Non-pigmented ciliary epithelial cell (primary cell): ENCODE measurements at places on chromosomes 5 and 9.
A peak's percentile ranks its signal among the peaks of the same experiment; 100 is the strongest.

DNA sequence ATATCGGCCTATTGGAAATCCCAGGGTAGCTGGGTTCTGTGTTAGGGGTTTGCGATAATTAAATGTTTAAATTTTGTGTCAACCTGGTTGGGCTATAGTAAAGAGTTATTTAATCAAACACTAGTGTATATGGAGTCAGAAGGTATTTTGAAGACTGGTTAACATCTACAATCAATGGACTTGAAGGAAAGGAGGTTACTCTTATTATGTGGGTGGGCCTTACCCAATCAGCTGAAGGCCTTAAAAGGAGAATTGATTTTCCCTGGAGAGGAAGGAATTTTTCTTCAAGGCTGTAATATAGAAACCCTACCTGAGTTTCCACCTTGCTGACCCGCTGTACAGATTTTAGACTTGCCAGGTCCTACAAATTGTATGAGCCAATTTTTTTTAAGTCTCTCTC, 411.4 kb downstream of the IRX1 start:
- no peak for DNase-seq

GRCh38 chr5:149636191-149636860, 55.0 kb downstream of the ARHGEF37 start:
- no peak for DNase-seq

GRCh38 chr9:125370786-125371185, 109.2 kb downstream of the GAPVD1 start:
- DNase-seq: no peak

DNA sequence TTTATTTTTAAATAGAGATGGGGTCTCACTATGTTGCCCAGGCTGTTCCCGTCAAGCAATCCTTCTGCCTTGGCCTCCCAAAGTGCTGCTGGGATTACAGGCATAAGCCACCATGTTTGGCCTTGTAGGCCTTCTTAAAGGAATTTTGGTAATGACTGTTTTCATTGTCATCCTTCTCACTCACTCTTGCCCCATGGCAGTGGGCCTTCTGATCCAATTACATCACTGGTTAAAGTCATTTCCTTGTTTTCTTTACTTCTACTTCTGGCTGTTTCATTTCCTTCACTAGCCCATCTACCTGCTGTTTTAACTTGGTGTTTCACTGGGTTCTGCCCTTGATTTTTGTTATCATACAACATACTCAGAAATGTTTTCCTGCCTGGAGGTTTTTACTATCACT, 20.1 kb upstream of the NIM1K start:
- DNase-seq: no peak

DNA sequence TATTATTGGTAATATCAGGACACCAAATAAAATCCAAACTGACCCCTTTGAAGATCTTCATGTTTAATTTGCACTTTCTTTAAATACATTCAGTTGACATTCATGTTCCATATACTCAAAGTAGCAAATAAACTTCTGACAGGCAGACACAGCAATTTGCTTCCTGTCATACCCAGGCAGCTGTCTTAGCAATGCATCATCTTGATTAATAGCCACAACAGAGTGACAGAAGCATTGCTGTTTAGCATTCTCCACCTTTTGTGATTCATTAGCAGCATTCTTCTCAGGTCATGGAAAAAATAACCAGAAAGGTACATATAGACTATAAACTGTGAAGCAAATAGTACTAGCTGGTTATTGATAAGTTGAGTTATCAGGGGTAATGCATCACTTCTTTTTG, 366.8 kb downstream of the CYLC2 start:
- no peak for DNase-seq

DNA sequence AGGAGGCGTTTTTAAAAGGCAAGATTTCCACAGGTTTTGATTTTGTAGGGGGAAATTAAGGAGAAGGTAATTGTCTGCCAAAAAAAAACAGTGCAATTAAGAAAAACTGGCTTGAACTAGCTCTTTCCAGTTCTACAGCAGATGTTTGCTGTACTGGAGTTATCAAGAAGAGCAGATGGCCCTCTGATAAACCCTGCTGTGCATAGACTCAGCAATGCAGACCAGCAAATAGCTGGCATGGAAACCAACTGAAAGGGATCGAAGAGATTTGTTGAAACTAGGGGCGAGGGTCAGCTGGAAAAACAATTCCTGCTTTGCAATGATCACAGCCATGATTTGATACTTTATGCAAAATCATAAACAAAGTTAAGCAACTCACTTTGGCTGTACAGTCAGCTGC, 17.8 kb upstream of the BHMT start:
- no peak for DNase-seq

GRCh38 chr9:137141976-137142936, 3.3 kb downstream of the GRIN1 start:
- no peak for DNase-seq

GRCh38 chr9:104589626-104590025, 9.6 kb downstream of the OR13C5 start:
- DNase-seq: no peak

DNA sequence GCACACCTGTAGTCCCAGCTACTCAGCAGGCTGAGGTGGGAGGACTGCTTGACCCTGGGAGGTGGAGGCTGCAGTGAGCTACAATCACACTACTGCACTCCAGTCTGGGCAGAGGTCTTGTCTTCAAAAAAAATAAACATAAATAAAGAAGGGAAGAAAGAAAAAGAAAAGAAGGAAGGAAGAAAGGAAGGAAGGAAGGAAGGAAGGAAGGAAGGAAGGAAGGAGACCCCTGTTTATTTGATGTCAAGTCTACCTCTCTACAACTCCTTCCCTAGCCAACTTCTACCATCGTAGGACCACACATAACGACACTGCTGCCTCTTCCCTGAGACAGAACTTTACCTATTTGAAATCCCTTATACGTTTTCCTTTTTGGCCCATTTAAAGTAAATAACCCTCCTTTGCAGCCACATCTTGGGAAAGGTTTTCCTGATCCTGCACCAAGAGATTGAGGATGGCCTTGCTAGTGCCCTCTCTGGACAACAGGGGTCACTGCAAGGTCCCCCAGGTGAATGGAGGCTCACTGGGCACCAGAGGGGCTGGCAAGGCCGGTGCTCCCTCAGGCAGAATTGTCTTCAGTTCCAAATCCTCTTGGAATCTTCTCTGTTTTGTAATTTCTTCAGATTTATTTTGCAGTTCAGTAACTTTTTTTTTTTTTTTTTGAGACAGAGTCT, 10.5 kb downstream of the RPS14 start:
- no peak for DNase-seq

DNA sequence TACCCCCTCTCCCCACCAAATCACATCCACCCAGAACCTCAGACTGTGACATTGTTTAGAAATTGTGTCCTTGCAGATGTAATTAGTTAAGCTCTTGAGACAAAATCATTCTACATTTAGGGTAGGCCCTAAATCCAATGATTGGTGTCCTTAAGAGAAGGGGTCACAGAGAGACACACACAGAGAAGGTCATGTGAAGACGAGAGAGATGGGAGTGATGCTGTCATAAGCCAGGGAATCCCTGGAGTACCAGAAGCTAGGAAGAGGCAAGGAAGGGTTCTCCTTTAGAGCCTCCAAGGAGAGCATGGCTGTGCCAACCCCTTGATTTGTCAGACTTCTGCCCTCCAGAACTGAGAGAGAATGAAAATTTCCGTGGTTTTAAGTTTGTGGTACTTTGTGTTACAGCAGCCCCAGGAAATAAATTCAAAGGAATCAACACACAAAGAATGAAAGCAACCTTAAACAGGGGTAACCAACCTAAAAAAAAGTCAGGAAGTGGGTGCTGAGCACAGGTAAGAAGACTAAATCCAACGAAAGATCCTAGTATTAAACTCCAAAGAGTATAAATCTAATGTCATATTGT, 33.6 kb downstream of the TIMD4 start:
- no peak for DNase-seq

- DNase-seq: no peak
Observed at GRCh38 chr5:130335117-130335516, 430.9 kb downstream of the CHSY3 start.

DNA sequence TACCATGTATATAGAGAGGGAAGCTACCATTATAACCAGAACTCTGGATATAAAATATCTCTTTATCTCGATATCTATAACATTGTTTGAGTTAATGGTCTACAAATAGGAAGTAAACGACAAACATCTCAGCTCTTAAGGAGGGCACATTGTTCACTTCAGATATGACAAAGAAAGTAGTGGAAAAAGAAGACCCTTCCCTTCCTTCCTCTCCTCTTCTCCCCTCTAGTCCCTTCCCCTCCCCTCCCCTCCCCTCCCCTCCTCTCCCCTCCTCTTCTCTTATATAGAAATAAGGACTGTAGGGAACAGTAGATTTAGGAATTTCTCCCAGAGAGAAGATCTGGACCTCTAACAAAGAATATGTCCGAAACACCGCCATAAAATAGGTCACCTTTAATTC, 1731.9 kb upstream of the CDH9 start:
- no peak for DNase-seq

DNA sequence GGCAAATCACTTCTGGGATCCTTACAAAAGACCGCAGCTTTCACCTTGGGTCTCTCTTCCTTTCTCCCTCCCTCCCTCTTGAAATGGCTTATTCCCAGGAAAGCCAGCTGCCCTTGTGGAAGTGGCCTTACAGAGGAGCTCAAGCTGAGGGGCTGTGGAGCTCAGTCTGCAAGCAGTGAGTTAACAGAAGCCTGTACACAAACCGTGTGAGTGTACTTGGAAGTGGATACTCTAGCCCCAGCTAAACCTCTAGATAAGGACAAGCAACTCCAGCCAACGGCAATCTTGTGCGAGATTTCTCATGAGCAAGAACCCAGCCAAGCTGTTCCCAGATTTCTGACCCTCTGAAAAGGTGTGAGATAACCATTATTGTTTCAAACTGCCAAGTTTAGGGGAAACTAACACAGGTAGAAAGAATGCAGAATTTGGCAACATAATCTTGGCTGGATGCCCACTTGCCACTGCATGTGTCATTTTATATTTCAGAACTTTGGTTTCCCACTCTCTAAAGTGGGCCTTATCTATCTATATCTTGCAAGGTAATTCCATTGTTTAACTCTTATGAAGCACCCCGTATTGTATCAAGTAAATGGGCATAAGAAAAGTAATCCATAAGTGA, 85.6 kb downstream of the CDH18 start:
- DNase-seq: no peak

DNA sequence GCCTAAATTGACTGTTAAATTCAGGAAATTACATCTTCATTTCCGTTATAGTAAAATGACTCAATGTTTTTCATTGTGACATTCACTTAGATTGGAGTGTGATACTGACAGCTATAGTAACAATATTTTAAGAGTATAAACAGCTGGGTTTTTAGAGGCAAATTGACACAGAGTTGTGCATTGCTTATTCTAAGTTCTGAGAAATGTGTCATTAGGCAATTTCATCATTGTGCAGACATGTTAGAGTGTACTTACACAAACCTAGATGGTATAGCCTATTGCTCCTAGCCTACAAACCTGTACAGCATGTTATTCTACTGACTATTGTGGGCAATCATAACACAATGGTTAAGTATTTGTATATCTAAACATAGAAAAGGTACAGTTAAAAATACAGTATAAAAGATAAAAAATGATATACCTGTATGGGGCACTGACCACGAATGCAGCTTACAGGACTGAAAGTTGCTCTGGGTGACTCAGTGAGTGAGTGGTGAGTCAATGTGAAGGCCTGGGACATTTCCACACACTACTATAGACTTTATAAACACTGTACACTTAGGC, 132.7 kb downstream of the PDE4D start:
- no peak for DNase-seq

DNA sequence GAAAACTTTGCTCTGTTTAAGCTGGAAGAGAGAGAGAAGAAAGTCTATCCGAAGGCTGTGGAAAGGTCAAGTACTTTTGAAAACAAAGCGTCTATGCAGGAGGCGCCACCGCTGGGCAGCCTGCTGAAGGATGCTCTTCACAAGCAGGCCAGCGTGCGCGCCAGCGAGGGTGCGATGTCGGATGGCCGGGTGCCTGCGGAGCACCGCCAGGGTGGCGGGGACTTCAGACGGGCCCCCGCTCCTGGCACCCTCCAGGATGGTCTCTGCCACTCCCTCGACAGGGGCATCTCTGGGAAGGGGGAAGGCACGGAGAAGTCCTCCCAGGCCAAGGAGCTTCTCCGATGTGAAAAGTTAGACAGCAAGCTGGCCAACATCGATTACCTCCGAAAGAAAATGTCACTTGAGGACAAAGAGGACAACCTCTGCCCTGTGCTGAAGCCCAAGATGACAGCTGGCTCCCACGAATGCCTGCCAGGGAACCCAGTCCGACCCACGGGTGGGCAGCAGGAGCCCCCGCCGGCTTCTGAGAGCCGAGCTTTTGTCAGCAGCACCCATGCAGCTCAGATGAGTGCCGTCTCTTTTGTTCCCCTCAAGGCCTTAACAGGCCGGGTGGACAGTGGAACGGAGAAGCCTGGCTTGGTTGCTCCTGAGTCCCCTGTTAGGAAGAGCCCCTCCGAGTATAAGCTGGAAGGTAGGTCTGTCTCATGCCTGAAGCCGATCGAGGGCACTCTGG, 32.6 kb downstream of the CD180 start:
- DNase-seq: no peak

GRCh38 chr5:40736103-40736875, 19.5 kb downstream of the TTC33 start:
- DNase-seq: no peak

DNA sequence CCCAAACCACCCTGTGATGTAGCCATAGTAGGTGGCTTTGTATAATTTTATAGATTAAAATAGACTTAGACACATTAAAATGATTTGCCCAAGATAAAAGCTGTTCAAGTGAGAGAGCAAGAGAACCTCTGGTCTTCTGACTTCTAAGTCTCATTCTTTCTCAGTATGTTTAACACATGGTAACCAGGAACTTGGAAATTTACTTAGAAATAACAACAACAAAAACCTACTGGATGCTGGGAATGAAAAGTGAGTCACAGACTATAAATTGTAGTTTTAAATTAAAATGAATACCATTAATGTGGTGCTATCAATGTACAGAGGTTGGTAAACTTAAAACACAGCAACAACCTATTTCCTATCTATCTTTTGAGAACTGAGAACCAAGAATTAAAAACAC, 30.4 kb downstream of the HMGCR start:
- DNase-seq: no peak

DNA sequence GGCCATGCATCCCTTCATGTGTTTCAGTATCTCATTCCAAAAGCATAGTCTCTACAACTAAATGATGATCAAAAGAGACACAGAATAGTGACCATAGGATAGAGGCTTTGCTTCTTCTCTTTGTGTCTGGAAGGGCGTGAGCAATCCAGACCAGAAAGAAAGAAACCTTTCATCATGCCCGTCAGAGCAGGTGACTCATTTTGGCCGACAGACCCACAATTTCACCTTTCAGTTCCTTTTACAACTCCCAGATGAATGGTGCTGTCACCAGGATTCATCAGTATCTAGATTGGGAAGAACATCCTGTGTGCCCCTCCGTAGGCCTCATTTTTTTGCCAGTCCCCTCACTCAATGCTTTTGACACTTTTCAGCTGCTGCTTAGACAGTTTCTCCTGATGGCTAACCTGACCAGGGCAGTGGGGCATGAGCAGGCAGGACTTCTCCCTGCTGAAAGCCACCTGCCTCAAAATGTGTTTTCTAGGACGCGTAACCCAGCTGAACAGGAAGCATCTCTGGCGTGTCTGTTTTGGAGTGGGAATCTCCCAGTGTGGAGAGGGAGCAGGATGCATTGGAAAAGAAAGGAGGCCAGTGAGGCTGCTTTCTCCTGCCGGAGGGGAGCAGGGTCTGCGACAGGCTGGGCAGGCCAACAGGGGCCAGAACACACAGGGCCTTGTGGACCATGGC, 21.2 kb downstream of the ABLIM3 start:
- no peak for DNase-seq

- DNase-seq: peak; percentile 34
Observed at GRCh38 chr9:86534572-86535258, 180.5 kb upstream of the TUT7 start.
